Lung microvascular endothelial cell (primary cell): ENCODE measurements at places on chromosomes 12 and 14. TPM values are rescaled to one million over a fixed set of nuclear protein-coding genes. Genes with fewer than 3 reads are reported as not detected.
A peak's percentile ranks its signal among the peaks of the same experiment; 100 is the strongest.

DNA sequence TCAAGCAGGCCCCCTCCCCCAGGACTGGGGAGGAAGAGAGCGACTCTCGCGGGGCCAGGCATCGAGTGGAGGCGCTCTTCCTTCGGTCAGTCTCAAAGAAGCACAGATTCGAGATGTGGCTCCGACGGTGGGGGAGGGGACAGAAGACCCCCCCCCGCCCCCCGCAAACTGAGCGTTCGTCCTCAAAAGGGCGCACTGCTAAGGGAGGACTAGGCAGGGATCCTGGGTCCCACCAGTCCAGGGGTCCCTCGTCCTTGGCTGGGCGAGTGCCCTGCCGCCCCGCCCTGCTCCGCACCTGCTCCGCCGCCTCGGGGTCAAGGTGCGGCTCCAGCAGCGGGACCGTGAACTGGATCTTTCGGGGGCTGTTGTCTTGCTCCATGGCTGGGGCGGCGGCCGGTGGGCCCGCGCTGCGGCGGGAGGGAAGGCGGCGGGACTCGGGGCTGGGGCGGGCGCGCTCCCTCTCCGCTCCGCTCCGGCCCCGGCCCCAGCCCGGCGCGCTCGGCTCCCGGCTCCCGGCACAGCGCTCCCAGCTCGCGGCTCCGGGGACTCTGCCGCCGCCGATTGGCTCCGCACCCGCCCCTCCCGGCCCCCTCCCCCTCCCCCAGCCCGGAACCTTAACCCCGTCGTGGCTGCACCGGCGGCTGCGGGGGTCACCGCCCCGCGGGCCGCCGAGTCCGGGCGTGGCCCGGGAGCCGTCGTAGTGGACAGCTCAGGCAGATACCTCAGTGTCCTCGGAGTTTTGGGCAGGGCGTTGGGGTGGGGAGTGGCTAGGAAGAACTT is at the start of gene PPP1R1A:
PPP1R1A (minus strand) TSS at position 550 of the 780 bp plus-strand sequence; CDS start at position 379, 171 bp downstream.
- no peak for DNase-seq

- no peak for DNase-seq
Observed at GRCh38 chr12:27109334-27110028, 27.1 kb upstream of the C12orf71 start.

- no peak for DNase-seq
Observed at GRCh38 chr14:96827290-96827689, 30.1 kb downstream of the VRK1 start.

DNA sequence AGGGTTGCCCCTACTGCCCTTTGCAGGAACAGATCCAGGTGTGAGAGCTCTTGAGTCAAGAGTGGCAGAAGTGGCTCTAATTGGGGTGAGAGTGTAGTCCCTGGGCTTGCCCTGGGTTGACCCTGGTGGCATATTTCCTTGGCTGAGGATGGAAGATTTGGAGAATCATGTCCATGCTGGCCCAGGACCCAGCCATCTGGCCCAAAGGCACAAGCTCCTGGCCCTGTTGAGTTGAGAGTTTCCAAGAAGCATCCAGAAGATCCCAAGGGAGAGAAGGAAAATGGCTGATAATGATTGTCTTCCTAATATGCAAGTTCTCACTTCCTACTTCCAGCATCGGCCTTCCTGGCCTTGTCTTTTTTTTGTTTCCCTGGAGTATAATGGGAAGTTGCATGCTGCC is 55.5 kb upstream of the SRSF5 start:
- no peak for DNase-seq

GRCh38 chr14:50823051-50823761 is 7.8 kb downstream of the NIN start:
- DNase-seq: no peak

DNA sequence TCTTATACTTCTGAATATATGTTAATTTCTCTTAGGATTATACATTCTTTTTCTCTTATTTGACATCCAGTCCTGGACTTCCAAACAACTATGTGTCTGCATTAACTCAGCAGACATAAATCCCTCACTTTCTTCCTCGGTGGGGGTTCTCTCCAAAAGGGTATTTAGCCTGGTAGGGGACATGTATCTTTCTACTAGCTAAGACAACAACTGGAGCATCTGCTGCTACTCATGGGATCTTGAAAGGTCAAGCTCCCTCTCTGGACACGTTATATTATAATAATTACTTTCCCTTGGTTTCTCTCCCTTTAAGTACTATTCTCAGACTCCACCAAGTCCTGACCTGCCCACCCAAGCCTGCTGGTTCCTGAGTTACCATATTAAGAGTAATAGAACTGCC is 983.7 kb upstream of the FLRT2 start:
- DNase-seq: no peak

DNA sequence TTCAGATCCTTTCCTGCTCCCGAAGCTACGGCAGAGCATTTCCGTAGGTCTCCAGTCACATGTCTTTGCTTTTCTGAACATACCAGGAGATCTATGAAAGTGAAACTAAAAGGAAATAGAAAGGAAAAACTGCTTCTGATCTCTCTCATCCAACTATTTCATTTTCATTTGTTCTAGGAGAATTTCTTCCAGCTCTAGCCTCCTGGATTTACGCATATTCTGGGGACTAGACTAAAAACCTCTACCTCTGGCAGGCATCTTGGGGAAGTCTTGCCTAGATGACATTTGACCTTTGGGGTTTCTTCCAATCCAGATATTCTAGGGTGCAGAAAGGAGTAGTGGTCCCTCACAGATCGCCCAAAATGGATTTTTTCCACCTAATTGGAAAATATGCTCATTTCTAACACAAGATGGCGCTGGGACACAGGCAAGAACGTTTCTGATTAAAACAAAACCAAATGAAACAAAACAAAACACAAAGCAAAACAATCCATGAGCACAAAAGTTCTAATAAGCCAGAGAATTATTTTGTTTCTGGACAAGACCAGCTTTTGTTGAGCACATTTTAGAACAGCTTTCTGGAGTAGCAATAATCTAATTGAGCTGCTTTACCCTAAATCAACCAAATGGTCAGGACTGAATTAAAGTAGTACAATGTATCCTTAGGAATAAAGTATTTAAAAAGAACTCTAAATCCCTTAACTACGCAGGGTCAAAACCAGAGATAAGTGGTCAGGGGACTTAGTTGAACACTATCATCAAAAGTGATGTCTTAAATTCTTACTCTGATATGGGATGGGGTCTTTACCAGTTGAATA is 12.3 kb upstream of the PARP11 start:
- DNase-seq: peak; percentile 71

Gene TAS2R50
- 1.1 and 1.2 TPM in 2 replicates for total RNA-seq

Gene OSGEP
- 47.3 and 48.0 TPM in 2 replicates for total RNA-seq

Gene RAD9B
- 0.40 and 0.65 TPM in 2 replicates for total RNA-seq

Gene P2RX2
- total RNA-seq: not detected in 2 replicates
